ENCODE measurements at places on chromosomes 11 and 22.
A peak's percentile ranks its signal among the peaks of the same experiment; 100 is the strongest.

- no peak for DNase-seq
Measured at GRCh38 chr11:69190796-69191536, 35.2 kb downstream of the SMIM38 start.

- peak; percentile 12 for DNase-seq
Measured at GRCh38 chr11:86608251-86608799, 64.1 kb downstream of the ME3 start.

DNA sequence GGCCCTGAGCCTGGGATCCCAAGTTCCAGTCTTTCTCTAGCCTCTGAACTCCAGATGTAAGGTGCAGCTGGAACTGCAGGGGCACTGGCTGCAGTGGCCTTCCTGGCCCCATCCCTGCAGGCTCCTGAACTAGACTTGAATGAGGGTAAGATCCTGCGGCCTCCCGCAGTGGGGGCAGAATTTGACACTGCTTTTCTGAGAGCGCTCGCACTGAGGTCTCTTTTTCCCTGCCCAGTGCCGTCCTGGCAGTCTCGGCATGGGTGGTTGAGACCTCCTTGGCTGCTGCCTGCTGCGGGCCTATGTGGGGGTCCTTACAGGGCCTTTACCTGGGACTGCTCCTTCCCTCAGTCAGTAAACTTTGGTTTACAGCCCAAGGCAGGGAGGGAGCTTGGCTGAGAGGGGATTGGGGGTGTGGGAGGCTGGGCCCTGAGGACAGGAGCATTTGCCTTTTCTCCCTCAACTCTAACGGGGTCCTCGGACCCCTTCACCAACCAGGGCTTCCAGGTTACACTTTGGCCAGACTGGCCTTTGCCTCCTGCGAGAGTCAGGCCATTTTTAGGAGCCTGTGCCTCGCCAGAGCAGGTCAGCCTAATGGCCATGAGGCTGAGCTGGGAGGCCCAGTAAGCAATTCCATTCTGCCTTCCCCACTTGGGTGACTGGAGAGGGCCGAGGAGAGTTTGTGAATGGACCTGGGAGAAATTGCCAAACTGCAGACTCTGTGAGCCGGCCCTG is 35.4 kb downstream of the FAM83F start:
- no peak for DNase-seq

DNA sequence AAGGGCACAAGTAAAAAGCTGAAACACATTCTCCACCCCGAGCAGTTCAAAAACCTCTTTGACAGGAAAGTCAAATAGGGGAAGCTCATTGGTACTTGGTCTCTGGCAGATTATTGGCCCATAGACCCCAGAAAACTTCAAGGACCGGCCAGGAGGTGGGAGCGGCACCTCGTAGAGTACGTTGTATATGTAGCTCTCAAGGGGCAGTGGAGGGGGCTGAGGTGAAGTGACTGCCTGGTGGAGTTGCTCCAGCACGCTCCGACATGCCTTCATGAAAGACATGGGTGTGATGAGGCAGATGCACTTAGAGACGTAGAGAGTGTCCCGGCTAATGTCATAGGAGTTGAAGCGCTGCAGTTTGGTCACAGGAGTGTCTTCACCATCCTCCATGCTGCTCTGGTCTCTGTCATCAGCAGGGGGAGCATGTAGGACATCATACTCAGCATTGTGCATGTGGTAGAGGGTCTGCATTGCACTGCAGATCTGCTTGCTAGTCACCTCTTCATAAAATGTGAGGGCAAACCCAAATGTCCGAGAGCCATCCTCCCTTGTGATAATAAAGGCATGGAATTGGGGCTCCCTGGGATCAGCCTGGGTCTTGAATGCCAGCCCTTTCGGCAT is 61.3 kb downstream of the DENND5A start:
- no peak for DNase-seq

- no peak for DNase-seq
Measured at GRCh38 chr22:21651521-21652009, 9.5 kb downstream of the SDF2L1 start.

GRCh38 chr11:80156062-80156461 is 715.2 kb upstream of the TENM4 start:
- DNase-seq = no peak

DNA sequence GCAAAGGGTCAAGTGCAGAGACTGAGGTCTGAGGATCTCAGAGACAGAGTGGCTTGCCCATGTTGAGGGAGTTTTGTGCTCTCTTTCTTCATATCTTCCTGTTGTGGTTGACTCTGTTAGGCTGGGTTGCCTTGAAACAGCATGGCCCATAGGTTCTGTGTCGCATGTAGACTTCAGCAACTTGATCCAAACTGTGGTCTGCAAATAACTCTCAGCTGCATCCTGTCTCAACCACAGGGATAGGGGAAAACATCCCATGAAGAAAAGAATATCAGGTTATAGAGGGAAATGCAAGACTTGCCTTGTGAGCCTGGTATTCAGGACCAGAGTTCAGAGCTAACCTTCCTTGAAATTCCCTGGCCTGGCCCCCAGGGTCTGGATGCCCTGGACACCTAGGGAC is 69.4 kb downstream of the FLI1 start:
- no peak for DNase-seq

GRCh38 chr11:106466521-106467080 is 389.1 kb downstream of the AASDHPPT start:
- DNase-seq = no peak

DNA sequence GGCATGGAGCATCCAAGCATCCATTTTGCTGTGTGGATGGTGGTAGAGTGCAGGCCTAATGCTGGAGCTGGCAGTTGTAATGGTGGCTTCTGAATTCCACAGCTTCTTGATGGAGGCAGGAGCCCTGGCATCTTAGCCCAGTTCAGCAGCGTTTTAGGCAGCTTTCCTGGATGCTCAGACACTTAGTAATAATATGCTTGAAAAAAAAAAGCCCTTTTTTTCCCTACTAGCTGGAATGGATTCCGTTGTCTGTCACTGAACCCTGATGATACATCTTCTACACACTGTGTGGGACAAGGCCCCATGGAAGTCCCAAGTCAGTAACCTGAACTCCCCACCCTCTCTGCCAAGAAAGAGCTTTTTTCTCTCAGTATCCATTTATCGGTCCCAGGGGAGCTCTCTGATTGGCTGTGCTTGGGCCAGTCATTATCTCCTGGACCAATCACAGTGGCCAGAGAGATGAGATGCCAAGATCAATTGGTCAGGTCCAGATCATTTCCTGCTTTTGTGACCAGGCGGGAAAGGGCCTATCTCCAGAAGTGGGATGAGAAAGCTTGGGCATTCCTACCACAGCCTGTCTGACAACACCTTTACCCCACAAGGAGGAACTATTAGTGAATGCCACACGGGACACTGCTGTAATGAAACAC is 34.2 kb downstream of the MCM5 start:
- DNase-seq = no peak

DNA sequence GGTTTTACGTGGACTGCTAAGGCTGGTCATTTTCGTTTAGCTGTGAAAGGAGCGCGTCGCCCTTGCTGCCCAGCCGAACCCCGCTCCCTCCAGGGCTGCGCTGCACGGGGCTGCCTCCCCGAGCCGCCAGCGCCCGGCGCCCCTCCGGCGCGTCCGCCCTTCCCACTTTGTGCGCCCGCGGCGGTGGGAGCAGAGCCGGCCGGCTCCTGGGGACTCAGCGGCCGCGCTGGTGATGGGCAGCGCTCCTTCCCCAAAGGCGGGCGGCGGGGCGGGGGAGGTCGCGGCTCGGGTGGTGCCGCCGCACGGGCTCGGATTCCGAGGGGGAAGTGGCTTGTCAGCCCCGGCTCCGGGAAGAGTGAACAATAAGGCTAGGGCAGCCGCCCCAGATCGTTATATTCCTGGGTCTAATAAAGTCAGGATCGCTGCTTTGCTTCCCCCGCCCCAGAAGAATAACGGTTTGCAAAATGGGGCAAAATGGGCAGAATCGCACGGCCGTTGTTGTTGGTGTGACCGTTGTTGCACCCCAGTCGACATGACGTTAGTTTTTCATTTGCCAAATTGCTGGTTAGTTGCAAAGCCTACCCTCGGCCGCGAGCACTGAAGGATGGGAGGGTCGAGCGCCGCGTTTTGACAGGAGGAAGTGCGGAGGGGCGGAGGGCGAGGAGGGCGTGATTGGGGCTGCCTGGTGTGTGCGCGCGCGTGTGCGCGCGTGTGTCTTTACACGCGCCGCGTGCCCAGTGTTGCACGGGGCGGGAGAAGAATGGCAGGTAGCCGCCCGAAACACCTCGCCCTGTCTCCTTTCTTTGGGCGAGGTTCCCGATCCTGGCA is 745 bp downstream of the NCAM1 start:
- DNase-seq = no peak

GRCh38 chr22:38317122-38317994 is at the start of gene CSNK1E:
Gene CSNK1E (minus strand): TSS chr22:38317433. CDS start chr22:38314157, 3,276 bp downstream.
- DNase-seq = peak; percentile 29

GRCh38 chr11:75193711-75194110 is 42.8 kb downstream of the SLCO2B1 start:
- DNase-seq = no peak

GRCh38 chr11:68010090-68011041 is at the start of gene ALDH3B1:
Gene ALDH3B1 (plus strand): TSS chr11:68010327. CDS start chr11:68015298, 4,971 bp downstream.
- DNase-seq = no peak

DNA sequence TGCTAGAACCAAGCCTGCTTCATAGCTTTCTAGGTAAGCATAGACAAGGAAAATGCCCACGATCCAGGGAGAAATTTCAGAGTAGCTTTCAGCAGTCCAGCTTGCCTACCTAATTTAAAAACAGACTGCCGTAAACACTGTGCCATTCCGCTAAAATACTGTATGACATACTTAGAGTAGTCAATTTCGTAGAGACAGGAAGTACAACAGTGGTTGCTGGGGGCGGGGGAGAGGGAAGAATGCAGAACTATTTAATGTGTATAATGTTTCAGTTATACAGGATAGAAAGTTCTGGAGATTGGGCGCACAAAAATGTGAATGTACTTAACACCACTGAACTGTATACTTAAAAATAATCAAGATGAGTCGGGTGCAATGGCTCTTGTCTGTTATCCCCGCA is 56.7 kb downstream of the C11orf58 start:
- DNase-seq = no peak

DNA sequence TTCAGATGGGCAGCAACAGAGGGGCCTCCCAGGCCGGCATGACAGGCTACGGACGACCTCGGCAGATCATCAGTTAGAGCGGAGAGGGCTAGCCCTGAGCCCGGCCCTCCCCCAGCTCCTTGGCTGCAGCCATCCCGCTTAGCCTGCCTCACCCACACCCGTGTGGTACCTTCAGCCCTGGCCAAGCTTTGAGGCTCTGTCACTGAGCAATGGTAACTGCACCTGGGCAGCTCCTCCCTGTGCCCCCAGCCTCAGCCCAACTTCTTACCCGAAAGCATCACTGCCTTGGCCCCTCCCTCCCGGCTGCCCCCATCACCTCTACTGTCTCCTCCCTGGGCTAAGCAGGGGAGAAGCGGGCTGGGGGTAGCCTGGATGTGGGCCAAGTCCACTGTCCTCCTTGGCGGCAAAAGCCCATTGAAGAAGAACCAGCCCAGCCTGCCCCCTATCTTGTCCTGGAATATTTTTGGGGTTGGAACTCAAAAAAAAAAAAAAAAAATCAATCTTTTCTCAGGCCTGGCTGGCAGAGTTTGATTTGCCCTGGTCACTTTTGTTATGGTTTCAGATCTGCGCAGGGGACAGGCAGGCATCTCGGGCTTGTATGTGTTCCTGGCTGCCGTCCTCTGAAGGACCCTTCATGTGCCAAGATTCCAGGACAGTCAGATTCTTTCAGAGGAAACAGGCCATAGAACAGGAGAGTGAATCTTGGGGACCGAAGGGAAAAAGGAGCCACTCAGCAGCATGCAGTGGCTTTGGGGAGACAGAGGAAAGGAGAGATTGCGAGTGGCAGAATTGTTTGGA is 5.3 kb downstream of the TAGLN start:
- DNase-seq = no peak

GRCh38 chr11:20754933-20755332 is 85.5 kb downstream of the NELL1 start:
- no peak for DNase-seq

DNA sequence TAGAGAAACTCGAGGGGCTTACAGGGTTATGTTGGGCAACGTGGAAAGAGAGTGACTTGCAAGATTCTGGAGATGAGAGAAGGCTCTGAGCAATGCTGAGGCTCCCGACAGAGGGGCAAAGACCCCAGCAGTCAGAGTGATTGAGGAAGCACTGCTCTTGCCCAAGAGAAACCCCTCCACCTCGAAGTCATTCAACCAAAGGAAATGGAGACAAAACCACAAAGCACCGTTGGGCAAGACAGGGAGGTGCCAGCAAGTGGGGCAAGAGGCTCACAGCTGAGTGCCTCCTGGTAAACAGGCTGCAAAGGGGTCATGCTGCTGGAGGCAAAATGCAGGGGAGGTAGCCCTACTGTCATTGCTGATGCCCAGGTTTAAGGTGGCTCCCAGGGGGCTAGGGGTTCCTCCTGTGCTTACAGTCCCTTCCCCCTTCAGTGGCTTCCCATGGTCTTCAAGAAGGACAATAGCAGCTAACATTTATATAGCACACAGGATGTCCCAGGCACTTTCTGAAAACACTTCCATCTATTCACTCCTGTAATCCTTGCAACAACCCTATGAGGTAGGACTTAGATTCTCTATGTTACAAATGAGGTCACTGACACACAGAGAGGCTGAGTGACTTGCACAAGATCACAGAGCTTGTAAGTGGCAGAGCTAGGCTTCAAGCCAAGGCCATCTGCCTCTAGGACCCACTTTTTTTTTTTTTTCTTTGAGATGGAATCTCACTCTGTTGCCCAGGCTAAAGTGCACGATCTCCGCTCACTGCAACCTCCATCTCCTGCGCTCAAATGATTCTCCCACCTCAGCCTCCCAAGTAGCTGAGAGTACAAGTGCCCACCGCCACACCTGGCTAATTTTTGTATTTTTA is 18.1 kb upstream of the MYH9 start:
- no peak for DNase-seq

GRCh38 chr11:107859459-107860239 is 1.1 kb upstream of the SLC35F2 start:
- no peak for DNase-seq

- DNase-seq = no peak
Measured at GRCh38 chr11:7256943-7257342, 5.2 kb downstream of the SYT9 start.

DNA sequence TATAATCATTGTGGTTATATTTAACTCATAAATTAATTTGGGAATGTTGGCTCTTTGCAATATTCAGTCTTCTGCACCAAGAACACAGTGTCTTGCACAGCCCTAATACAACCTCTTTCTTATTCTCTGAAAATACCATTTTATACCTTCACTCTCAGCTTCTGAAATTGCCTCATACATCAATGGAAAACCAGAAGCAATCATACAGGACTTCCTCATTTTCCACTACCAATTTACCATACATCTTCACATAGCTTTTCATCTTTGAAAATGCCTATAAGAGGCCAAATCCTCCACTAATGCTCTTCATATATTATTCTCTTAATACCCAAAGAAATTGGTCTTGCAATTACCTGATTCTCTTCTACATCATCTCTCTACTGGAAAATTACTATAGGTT is 4.3 kb upstream of the OR2AG1 start:
- no peak for DNase-seq

- DNase-seq = no peak
Measured at GRCh38 chr11:124873951-124874350, 8.7 kb downstream of the ROBO3 start.

- no peak for DNase-seq
Measured at GRCh38 chr11:18347471-18348125, 25.2 kb downstream of the GTF2H1 start.

GRCh38 chr22:32846780-32847491 is 45.4 kb downstream of the TIMP3 start:
- DNase-seq = no peak

- DNase-seq = no peak
Measured at GRCh38 chr11:134606251-134606650, 194.2 kb upstream of the B3GAT1 start.

- DNase-seq = no peak
Measured at GRCh38 chr11:119193001-119193400, 7.7 kb downstream of the NHERF4 start.

- no peak for DNase-seq
Measured at GRCh38 chr11:91374794-91375193, 849.8 kb upstream of the FAT3 start.

All from activated CD4-positive, CD25-positive, alpha-beta regulatory T cell (primary cell).